ENCODE measurements at places on chromosomes 4 and X. TPM values are rescaled to one million over a fixed set of nuclear protein-coding genes. Genes with fewer than 3 reads are reported as not detected.

DNA sequence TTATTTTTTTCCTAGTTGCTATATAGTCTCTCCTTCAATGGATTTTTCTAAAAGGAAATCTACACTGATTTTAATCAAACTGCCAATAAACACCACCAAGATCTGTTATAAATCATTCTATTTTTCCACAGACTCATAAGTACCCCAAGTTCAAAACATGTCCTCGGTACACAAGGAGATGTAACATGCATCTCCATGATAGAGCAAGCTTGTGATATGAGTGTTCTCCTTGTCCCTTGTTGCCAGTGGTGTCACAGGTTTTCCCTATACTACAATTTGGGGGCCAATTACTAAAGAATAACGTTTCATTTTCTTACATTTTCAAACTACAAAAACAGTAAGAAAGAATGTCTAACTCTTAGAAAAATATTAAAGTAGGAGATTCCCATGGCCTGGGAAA, 491 bp downstream of the ARHGEF6 start:
- DNase-seq: no peak

DNA sequence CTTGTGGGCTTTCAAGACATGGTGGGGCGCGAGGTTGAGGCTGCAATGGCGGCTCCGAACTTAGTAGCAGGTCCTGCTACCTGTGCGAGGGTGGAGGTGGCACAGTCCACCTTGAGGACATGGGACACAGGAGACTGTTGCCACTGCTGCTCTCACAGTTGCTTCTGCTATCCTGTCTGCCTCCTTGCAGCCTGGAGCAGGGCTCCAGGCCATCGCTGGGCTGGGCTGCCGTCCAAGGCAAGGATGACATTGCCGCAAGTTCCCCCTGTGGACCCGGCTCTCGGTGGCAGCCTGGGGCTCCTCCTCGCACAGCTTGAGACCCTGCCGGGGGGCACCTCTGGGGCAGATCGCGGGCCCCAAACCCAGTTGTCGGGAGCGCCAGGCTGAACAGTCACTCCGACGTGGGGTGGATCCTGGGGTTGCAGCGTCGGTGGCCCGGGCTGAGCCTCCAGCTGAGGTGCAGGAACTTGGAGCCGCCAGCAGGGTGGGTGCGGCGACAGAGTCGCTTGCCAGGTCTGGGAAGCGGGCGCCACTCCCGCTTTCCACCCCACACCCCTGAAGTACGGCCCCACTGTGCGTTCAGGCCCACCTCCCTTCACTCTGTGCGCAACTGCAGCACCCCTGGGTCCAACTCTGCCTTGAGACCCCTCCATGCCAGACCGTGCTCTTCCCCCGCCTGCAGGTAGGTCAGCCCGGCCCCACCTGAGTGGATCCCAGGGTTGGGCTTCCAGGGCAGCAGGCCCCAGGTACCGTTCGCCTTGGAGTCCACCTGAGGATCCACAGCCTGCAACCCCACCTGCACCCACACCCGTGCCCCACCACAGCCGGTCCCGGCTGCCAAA, 192.7 kb upstream of the NUDT6 start:
- DNase-seq: no peak

GRCh38 chr4:6109842-6110560, 90.3 kb downstream of the JAKMIP1 start:
- no peak for DNase-seq

GRCh38 chr4:119046263-119046662, 89.4 kb upstream of the MYOZ2 start:
- no peak for DNase-seq

- no peak for DNase-seq
Observed at GRCh38 chr4:169407217-169407845, 136.6 kb upstream of the SH3RF1 start.

- DNase-seq: no peak
Observed at GRCh38 chr4:25813448-25814106, 49.2 kb downstream of the SEL1L3 start.

The AGTR2 gene
- total RNA-seq: not detected

The AMBN gene
- not detected for total RNA-seq

The MAGEC3 gene
- not detected for total RNA-seq

The MAP3K15 gene
- 0.09 TPM for total RNA-seq

The HSD17B13 gene
- total RNA-seq: 1.7 TPM

All from prostate gland (tissue), 2 donors.